Kidney (tissue), 22 donors: ENCODE measurements at places on chromosomes 11 and 22. TPM values are rescaled to one million over a fixed set of nuclear protein-coding genes. Genes with fewer than 3 reads are reported as not detected.

MYO7A gene
- 10.7 TPM for total RNA-seq

BAIAP2L2 gene
- total RNA-seq, result 9.7 TPM

TYR gene
- not detected for total RNA-seq

MOGAT2 gene
- total RNA-seq, result not detected

CXCR5 gene
- total RNA-seq, result 1.1 TPM

ZP1 gene
- not detected for total RNA-seq

NKAPD1 gene
- total RNA-seq, result 21.5 TPM

DNA sequence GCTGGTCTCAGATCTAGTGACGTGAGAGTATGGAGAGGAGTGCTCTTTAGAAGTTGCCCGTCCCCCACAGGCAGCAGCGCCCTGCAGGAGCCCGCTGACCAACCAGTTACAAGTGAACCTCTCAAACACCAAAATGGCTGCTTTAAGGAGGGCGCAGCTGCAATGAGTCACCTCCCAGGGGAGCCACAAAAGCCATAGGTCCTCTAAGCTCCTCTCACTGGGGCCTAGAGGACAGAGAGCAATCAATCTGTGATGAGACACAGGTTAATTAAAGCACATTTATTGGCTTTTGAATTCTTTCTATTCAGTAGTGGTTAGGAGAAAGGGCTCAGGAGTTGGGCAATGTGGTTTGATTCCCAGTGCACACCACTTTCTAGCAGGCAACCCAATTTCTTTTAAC is 15.5 kb upstream of the RAPSN start:
- H3K27ac ChIP-seq, result no peak overlapping the region
- H3K4me3 ChIP-seq, result no peak overlapping the region
- H3K4me1 ChIP-seq, result no peaks in the 10 kb centered on the region

GRCh38 chr11:105202844-105203548 is 63.4 kb upstream of the CARD18 start:
- peak overlapping the region; percentile 41 for H3K27ac ChIP-seq
- H3K4me1 ChIP-seq, result peaks cover 7% of the 10 kb centered on the region
- no peak overlapping the region for H3K4me3 ChIP-seq
- H3K36me3 ChIP-seq, result no peaks in the 10 kb centered on the region
- H3K27me3 ChIP-seq, result no peaks in the 10 kb centered on the region

DNA sequence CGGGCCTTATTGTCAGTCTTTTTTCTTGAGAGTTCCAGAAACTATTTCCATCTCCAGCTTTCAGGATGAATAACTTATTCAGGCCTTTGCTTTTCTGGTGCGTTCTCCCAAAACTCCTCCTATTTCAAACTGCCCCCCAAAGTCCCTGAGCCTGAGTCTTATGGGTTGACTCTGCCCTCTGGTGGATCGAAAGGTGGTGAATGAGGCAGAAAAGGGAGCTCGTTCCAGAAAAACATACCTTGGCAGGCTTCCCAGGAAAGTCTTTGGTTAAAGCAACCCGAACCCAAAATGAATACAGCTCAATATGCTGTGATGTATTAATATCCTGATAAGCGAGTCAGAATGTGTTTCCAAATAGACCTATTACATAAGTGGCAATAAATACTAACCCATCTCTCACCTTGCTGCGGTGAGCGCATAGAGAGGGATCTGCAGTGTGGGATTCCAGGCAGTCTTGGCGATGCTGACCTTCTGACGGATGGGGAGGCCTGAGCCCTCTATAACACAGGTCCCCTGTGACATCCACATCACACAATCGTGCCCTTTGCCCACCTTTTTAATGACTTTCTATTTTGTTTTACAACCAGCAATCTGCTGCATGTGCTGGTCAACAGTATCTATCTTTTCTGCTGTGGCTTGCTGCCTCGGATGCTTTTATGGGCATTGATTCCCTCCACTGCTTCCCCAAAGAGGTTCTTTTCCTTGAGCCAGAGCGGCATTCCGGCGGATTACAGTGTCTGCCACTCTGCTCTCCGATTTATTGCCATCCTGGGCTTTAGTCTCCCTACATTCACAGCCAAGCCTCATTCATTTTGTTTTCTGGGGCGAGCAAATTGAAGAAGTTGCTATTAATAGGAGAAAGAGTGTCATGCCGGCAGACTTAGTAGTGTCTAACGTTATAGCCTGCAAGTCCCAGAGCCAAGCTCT is 756.8 kb downstream of the NTM start:
- H3K4me1 ChIP-seq, result peaks cover 6% of the 10 kb centered on the region
- DNase-seq, result peak; percentile 83
- no peak overlapping the region for H3K27ac ChIP-seq
- no peaks in the 10 kb centered on the region for H3K27me3 ChIP-seq

DNA sequence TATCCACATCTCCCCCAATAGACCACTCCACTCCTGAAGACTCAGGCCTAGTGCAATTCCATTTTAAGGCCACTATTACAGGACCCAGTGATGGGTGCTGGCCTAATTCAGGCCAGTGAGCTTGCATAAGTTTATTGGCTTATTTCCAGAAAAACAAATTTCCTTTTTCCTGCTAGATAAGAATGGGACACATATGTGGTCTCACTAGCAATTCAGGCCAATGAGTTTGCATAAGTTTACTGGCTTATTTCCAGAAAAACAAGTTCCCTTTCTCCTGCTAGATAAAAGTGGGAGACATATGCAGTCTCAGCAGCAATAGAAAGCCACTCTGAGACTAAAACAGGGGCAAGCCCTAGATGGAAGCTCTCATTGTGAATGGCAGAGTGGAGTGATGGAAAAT is 22.4 kb downstream of the ADM start:
- no peaks in the 10 kb centered on the region for H3K36me3 ChIP-seq
- H3K4me3 ChIP-seq, result no peak overlapping the region
- no peaks in the 10 kb centered on the region for H3K4me1 ChIP-seq
- H3K27me3 ChIP-seq, result no peaks in the 10 kb centered on the region

GRCh38 chr11:121909596-121909995 is 206.4 kb downstream of the BLID start:
- no peak overlapping the region for H3K27ac ChIP-seq
- no peaks in the 10 kb centered on the region for H3K36me3 ChIP-seq
- no peak for DNase-seq
- no peaks in the 10 kb centered on the region for H3K27me3 ChIP-seq

DNA sequence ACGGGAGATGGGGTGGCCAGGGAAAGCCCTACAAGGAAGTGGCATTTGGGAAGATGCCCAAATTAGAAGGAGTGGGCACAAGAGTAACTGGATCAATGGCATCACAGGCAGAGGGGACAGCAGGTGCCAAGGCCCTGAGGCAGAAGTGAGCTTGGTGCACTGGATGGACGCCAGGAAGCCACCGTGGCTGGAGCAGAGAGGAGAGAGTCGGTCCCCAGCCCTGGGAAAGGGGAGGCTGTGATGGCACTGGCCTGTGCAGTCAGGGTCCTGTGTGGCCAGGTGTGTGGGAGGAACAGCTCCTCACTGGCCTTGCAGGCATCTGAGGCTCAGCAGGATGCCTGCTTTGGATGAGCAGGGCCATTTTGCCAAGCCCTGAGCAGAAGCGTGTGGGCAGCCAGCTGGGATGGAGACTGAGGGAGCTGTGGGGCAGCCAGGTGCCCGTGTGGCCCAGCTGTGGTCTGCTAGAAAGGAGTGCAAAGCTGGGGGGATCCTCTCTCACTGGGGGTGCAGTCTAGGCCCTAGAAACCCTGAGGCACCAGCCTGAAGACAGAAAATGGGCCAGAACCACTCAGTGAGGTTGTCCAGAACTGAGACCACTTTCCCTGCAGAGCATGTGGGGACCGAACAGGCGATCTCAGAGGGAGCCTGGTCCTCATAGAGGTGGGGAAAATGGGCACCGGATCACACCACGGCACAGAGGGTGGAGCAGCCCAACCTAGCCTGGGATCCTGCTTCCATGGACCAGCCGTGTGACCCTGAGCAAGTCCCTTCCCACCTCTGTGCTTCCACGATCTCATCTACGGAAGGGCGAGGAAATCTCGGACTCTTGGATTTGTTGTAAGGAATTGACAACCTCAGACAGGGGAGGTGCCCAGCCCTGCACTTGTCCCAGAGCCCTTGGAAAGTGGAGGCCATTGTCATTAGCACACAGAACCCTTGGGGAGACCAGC is 78.6 kb upstream of the RTL6 start:
- H3K4me3 ChIP-seq, result no peak overlapping the region
- DNase-seq, result no peak
- H3K4me1 ChIP-seq, result no peaks in the 10 kb centered on the region
- H3K27ac ChIP-seq, result no peak overlapping the region

GRCh38 chr11:74007691-74008372 is 1.1 kb downstream of the UCP3 start:
- DNase-seq, result no peak
- H3K27ac ChIP-seq, result no peak overlapping the region
- H3K4me3 ChIP-seq, result no peak overlapping the region
- no peaks in the 10 kb centered on the region for H3K4me1 ChIP-seq
- H3K27me3 ChIP-seq, result no peaks in the 10 kb centered on the region

DNA sequence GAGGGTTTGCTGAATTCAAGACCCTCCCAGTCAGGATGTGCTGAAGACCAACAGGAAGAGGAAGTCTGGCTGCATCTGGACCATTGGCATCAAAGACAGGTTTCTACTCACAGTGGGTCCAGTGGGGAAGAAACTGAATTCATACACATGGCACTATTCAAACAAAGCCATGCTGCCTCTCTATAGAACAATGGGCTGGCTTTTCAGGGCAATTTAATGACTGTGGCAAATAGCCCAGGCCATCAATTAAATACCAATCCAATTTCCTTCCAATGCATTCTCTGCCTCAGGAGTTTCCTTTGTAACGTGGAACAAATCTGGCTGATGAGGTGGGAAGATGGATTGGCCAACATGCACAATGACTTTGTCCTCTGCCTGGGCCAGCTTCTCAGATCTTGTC is 98.6 kb downstream of the SEZ6L start:
- H3K36me3 ChIP-seq, result no peaks in the 10 kb centered on the region
- no peaks in the 10 kb centered on the region for H3K27me3 ChIP-seq
- H3K27ac ChIP-seq, result no peak overlapping the region
- no peak overlapping the region for H3K4me3 ChIP-seq
- DNase-seq, result no peak
- H3K4me1 ChIP-seq, result no peaks in the 10 kb centered on the region

- peaks cover 9% of the 10 kb centered on the region for H3K4me1 ChIP-seq
- H3K36me3 ChIP-seq, result no peaks in the 10 kb centered on the region
- no peak overlapping the region for H3K4me3 ChIP-seq
- no peak overlapping the region for H3K27ac ChIP-seq
- no peaks in the 10 kb centered on the region for H3K27me3 ChIP-seq
These were observed 49.9 kb downstream of the ZNRF3 start for GRCh38 chr22:28933321-28933720.

- H3K4me1 ChIP-seq, result no peaks in the 10 kb centered on the region
- no peak overlapping the region for H3K27ac ChIP-seq
- no peaks in the 10 kb centered on the region for H3K27me3 ChIP-seq
These were observed 11.2 kb upstream of the RBM4B start for GRCh38 chr11:66688561-66689534.

DNA sequence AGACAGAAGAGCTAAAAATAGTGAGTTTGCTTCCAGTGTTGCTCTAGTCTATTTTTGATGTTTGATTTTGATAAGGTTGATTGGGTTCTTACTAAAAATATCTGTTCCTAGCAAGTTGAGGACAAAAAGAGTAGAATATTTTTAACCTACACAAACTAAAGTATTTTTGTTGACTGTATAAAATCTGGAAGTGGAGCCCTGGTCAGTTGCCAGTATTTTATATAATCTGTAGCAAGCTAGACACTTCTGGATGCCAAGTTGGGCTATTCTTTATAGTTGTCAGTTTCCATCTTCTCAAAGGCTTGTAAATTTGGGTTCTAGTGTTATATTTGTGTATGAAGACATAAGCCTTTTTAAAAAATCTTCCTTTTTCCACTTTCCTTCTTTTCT is 56.7 kb downstream of the HSD17B12 start:
- H3K36me3 ChIP-seq, result no peaks in the 10 kb centered on the region
- no peak overlapping the region for H3K4me3 ChIP-seq
- H3K4me1 ChIP-seq, result no peaks in the 10 kb centered on the region
- DNase-seq, result no peak

GRCh38 chr11:132858223-132858622 is 674.1 kb downstream of the OPCML start:
- no peak for DNase-seq
- no peak overlapping the region for H3K27ac ChIP-seq
- H3K27me3 ChIP-seq, result no peaks in the 10 kb centered on the region
- H3K4me1 ChIP-seq, result no peaks in the 10 kb centered on the region
- no peak overlapping the region for H3K4me3 ChIP-seq
- H3K36me3 ChIP-seq, result no peaks in the 10 kb centered on the region

DNA sequence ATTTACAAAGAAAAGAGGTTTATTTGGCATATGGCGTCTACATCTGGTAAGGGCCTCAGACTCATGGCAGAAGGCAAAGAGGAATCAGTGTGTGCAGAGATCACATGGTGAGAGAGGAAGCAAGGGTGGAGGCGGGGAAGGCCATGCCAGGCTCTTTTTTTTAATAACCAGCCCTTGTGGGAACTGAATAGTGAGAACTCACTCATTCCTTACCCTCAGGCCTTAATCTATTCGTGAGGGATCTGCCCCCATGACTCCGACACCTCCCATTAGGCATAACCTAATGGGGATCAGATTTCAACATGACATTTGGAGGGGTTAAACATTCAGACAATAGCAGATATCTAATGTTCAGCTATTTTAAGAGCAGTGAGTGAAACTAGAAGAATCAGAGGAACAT is 55.7 kb downstream of the ATM start:
- H3K4me3 ChIP-seq, result no peak overlapping the region
- H3K27ac ChIP-seq, result no peak overlapping the region
- no peaks in the 10 kb centered on the region for H3K27me3 ChIP-seq
- no peaks in the 10 kb centered on the region for H3K4me1 ChIP-seq
- H3K36me3 ChIP-seq, result peaks cover 1% of the 10 kb centered on the region
- peak; percentile 17 for DNase-seq

DNA sequence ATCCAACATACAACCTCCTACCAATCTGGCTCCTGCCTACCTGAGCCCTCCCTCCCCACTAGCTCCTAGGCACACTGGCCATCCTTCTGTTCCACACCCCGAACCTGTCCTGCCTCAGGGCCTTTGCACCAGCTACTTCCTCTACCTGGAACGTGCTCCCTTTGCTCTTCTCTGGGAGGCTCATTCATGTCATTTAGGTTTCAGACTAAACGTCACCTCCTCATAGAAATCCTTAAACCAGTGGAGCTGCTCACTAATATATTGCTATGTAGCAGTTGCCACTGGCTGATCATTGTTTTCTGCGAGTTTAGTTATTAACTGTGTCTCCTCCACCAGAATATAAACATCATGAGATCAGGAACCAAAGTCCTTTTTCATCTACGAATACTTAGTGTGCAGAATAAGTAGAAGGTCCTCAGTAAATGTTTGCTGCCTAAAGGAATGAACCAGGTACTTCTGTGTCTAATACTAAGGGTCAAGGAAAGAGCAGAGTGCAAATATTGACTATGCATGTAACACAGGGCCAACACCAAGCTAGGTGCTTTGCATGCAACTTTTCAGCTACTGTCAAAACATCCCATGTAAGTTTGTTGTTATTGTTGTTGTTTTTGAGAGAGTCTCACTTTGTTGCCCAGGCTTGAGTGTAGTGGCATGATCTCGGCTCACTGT is 277.6 kb upstream of the SYN3 start:
- H3K4me3 ChIP-seq, result no peak overlapping the region
- DNase-seq, result no peak
- no peaks in the 10 kb centered on the region for H3K36me3 ChIP-seq
- H3K4me1 ChIP-seq, result peaks cover 8% of the 10 kb centered on the region
- H3K27me3 ChIP-seq, result no peaks in the 10 kb centered on the region

GRCh38 chr11:124865181-124865901 is at the start of gene ROBO3:
TSS of gene ROBO3 (plus strand) at chr11:124865432. CDS start at chr11:124865578, 146 bp downstream.
- peak; percentile 61 for DNase-seq
- no peaks in the 10 kb centered on the region for H3K36me3 ChIP-seq
- peaks cover 77% of the 10 kb centered on the region for H3K27me3 ChIP-seq
- H3K27ac ChIP-seq, result no peak within 1 kb of the TSS
- H3K4me3 ChIP-seq, result no peak within 1 kb of the TSS
- no peaks in the 10 kb centered on the region for H3K4me1 ChIP-seq

- no peaks in the 10 kb centered on the region for H3K36me3 ChIP-seq
- no peak overlapping the region for H3K4me3 ChIP-seq
These were observed 19.4 kb upstream of the FBLN1 start for GRCh38 chr22:45483319-45483718.
